ENCODE measurements at places on chromosomes 1 and 21.

DNA sequence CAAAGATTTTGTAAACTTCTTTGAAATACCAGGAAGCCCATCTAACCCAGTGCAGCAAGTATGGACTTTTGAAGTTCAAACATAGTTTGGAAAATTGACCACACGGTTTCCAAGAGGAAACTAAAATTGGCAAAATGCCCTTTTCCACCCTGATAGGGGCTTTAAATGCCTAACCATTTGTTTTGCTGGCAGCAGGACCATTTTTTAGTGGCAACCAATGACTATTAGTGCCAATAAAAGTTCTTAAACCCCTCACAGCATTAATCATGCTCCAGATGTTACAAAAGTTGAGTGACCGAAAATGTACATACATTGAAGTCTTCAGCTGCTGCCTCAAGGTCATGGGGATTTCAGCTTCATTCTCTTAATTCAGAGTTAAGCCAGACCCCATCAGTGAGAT lies 46.4 kb upstream of the ENAH start:
- DNase-seq, result no peak

DNA sequence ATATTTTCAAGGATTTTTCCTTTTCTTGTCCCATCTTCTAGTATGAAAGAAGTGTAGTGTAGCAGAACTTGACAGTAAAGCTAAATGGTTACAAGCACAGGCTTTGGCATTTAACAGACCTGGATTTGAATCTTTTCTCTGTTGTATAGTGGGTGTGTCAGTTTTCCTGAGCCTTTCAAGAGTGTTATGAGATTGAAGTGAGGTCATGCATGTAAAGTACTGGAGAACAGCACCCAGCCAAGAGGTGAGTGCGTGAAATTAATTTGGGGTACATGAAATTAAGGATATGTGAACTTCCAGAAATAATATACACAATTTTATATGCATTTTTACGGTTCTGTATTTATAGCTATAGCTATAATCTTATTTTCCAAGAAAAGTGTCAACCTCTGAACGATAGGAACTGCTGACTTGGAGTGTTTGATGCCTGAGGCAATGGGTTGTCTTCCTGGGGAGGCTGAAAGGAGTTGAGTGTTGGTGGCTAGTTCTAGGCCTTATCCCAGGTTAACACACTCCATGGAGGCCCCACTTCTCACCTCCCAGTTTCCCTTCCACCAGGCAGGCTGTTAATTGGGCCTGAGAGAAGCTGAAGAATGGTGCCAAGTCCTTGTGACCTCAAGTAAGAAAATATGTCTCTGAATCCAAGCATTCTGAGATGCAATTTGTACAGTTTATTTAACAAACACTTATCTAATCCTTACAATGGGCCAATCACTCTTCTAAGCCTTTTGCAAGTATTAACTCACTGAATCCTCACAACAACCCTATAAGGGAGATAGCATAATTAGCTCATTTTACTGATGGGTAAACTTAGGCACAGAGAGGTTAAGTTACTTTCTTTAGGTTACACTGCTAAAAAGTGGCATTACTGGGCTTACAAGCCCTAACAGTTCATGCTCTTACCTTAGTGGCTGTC lies 4.4 kb downstream of the ROR1 start:
- no peak for DNase-seq

- DNase-seq, result no peak
Observed at GRCh38 chr1:52593495-52593894, 8.7 kb upstream of the GPX7 start.

DNA sequence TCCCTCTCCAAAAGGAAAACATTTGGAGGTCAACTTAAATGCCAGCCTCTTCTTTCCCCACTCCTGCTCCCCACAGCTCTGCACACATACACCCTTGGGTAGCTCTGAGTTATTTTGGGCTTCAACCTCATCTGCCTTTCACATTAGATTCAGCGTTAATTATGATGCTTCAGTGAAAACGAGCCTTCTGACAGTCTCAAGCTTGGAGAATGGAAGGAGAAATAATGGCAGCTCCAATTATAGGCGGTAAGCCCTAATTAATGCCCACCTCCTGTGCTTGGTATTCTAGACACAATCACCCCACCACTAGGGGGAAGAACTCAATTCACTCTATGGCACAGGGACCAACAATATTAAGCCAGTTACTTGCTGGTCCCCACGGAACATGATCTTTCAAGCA lies 397.9 kb downstream of the BRINP2 start:
- DNase-seq, result no peak

DNA sequence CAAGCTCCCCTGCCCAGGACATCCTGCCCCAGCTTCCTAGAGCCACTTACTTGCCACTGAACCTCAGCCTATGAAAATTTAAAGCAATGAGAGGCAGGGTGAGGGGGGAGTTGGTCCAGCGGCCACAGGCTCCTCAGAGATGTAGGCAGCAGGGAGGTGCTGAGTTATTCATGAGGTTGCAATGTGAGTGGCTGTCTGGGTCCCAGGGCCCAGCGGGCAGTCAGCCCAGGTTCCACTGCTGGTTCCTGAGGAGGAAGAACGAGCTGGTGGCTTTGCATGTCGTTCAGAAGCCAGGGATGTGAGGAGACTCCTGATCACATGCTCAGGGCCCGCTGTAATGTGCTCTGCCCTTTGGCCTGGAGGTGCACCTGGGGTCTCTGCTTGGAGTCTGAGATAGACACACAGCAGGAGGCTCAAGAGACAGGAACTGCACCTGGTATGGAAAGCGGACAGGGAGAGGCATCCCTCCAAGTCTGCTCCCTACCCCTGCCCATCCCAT lies at the start of gene KNCN:
KNCN (minus strand) TSS at position 51 of the 499 bp plus-strand sequence. CDS start 432 bp downstream, outside the sequence.
- DNase-seq, result no peak

DNA sequence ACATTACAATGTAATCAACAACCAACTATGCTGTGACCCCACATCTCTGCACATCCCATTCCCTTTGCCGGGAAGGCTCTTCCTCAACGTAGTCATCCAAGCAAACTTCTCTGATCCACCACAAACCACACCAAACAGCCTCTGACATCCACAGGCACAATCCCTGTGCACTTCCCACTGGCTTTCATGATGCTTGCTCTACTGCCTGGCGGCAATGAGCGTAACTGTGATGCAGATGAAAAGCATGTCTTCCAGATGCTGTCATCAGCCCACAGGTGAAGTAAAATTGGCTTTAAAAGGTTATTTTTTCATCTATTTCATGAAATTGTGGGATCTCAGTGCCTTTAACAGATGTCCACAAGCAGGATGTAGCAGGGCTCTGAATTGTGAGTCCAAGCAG lies 635.2 kb downstream of the SMYD3 start:
- DNase-seq, result no peak

- no peak for DNase-seq
Observed at GRCh38 chr1:186009039-186009737, 275.0 kb downstream of the HMCN1 start.

DNA sequence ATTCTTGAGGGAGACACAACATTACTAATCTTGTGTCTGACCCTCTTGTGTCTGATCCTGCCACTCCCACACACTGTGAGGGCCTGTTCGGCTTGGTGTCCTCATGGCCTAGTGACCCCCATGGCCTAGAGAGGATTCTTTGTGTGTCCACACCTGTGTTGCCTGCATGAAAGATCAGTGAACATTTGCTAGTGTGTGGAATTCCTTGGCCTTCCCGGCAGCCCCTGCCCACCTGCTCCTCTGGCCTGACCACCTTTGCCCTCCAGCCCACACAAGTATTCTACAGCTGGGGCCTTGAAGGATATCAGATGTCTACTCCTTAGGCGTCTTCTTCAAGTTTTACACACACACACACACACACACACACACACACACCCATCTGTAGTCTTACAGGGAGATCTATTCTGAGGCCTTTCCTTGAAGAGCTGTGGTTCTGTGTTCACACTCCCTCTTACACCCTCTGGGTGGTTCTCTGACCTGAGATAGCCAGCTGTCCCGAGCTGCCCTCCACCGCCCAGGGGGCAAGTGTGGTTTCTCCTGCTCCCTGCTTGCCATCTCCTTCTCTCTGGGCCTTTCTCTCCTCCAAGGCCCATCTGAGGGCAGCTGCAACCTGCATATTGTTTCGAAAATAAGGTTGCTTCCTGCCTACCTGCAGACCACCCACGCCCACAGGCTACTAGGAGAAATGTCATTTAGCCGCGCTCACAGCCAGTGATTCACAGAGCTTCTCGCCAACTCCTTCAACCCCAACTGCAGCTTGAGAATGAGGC lies 45.4 kb downstream of the CD247 start:
- peak; percentile 71 for DNase-seq

DNA sequence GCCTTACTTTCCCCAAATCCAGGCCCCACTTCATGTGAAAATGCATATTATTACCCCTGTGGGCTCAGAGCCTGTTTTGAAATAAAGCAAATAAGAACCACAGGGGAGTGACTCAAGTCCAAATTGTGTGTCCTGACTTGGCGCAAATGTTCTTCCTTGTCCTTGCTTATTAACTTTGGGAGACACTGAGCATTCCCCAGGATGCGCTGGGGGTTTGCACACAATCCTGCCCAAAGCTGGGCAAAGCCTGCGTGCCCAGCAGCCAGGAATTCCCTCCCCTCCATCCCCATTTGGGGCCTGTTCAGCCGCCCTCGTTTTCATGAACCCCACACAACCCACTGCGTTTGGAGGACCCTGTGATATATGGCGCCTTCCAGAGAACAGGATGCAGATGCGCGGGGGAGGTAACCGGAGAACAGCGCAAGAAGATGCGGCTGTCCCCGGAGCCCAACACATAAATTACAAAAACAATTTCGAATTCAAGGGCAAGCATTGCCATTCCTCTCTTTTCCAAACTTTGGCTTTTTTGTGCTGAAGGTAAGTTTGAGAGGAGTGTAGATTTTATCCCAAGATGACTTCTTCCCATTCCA lies 42.4 kb upstream of the CLDN14 start:
- DNase-seq, result no peak

DNA sequence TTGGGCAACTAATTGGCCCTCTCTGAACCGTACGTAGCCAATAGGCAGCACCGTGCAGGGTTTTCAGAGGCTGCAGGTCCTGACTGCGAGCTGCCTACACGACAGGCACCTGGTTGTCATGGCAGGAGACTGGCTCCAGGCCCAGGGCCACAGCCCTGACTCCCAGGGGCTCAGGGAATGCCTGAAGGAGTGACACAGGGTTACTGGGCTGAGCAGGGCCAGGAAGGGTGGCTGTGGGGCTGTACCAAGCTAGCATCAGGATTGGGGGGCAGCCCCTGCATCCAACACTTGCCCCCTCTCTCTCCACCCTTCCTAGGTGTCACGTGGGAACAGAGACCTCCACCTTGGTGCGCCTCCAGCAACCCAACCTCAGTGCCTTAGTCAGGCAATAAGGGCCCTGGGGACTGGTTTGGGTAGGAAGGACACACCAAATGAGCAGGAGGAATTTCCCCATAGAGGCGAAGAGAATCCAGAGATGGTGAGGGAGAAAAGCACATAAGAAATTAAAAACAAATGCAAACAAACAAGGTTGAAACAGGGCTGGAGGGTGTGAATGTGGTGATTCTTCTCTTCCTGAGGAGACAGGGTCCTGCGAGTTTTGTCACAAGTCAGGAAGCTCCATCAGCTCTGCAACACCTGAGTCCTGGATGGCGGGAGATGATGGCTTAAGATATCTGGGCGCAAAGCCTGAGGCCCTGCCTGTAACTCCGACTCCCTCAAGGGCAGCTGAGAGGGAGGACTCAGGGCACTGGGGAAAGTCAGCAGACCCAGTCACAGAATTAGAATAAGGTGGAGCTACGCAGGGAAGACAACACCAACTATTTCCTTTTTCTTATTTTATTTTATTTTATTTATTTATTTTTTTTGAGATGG lies 19.7 kb upstream of the RNU1-4 start:
- DNase-seq, result peak; percentile 14

- DNase-seq, result no peak
Observed at GRCh38 chr1:147745271-147745670, 15.1 kb downstream of the GJA5 start.

DNA sequence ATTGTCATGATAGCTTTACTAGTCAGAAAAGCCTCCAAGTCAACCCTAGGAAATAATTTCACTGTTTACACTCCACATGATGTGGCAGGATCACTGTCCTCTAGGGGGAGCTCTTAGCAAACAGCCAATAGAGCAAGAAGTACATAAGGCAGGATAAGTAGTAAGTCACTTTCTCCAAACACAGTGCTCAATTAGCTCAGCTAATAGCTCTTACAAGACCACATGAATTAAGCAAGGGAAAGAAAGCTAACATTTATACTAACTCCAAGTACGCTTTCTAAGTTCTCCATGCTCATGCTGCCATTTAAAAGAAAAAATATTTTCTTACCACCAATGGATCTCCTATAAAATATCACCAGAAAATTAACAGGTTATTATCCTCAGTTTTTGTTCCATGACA lies 66.9 kb upstream of the LRIF1 start:
- DNase-seq, result peak; percentile 56

DNA sequence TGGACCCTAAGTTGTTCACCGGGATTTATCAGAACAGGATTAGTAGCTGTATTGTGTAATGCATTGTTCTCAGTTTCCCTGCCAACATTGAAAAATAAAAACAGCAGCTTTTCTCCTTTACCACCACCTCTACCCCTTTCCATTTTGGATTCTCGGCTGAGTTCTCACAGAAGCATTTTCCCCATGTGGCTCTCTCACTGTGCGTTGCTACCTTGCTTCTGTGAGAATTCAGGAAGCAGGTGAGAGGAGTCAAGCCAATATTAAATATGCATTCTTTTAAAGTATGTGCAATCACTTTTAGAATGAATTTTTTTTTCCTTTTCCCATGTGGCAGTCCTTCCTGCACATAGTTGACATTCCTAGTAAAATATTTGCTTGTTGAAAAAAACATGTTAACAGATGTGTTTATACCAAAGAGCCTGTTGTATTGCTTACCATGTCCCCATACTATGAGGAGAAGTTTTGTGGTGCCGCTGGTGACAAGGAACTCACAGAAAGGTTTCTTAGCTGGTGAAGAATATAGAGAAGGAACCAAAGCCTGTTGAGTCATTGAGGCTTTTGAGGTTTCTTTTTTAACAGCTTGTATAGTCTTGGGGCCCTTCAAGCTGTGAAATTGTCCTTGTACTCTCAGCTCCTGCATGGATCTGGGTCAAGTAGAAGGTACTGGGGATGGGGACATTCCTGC lies 3.9 kb upstream of the OLFML3 start:
- no peak for DNase-seq

DNA sequence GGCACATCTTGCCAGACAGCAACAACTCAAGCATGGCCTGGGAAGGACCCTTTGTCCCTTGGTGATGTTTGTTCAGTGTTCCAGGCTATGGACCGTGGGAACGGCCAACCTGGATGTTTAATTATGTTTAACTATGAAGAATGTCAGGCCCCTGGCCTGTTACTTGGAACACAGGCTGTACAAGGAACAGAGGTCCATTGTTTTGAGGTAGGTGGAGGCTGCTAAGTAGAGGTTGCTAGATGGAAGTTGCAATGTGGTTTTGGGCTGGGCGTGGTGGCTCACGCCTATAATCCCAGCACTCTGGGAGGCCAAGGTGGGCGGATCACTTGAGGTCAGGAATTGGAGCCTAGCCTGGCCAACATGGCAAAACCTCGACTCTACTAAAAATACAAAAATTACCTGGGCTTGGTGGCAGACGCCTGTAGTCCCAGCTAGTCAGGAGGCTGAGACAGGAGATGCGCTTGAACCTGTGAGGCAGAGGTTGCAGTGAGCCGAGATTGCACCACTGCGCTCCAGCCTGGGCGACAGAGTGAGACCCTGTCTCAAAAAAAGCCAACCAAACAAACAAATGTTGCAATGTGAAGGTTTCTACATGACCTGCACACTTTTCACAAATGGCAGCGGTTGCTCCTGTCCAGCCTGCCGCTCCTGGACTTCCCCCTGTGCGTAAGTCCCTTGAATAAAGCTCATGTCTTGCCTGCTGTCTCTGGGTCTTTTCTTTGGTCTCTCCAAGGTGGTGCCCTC lies 2.5 kb upstream of the LEFTY1 start:
- DNase-seq, result no peak
